ENCODE measurements at places on chromosomes 13 and 19. TPM values are rescaled to one million over a fixed set of nuclear protein-coding genes. Genes with fewer than 3 reads are reported as not detected.

- H3K4me3 ChIP-seq: no peak overlapping the region
- no peak overlapping the region for H3K27ac ChIP-seq
- no peaks in the 10 kb centered on the region for H3K27me3 ChIP-seq
- no peaks in the 10 kb centered on the region for H3K4me1 ChIP-seq
- DNase-seq: no peak
These were observed 95.0 kb downstream of the CDK8 start for GRCh38 chr13:26348966-26349365.

RNF225 gene
- not detected for total RNA-seq

ZNF787 gene
- 6.0 TPM for total RNA-seq

DNA sequence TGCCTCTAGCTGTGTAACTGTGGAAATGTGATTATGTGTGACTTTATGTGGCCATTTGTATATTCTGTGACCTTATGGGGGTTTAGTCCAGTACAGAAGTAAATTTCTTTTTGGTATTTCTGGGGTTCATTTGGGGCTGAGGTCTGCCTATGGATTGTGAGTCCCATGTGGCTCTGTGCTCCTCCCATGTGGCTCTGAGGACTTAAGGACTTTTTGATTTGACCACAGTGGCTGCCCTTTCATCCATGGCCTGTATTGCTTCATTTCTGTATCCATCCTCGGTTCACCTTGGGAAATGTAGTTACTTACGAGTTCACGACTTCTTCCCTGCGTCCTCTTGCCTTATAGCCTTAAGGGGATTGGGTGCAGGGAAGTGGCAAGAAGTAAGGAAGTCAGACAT lies 1.0 kb downstream of the ZNF420 start:
- peak overlapping the region; percentile 79 for H3K4me3 ChIP-seq
- no peak overlapping the region for H3K27ac ChIP-seq
- no peaks in the 10 kb centered on the region for H3K27me3 ChIP-seq
- no peak for DNase-seq
- peaks cover 22% of the 10 kb centered on the region for H3K4me1 ChIP-seq

APOC1 gene
- total RNA-seq: 3.6 TPM

ERICH6B gene
- not detected for total RNA-seq

- DNase-seq: no peak
- H3K27ac ChIP-seq: no peak overlapping the region
- H3K27me3 ChIP-seq: no peaks in the 10 kb centered on the region
- no peak overlapping the region for H3K4me3 ChIP-seq
These were observed 1935.9 kb upstream of the PCDH20 start for GRCh38 chr13:63351533-63351932.
